ENCODE measurements at places on chromosomes 12 and 14.

GRCh38 chr12:131555197-131555846 is 155.6 kb upstream of the SFSWAP start:
- DNase-seq, result no peak

GRCh38 chr14:91387951-91388381 is 29.7 kb downstream of the CCDC88C start:
- no peak for DNase-seq

DNA sequence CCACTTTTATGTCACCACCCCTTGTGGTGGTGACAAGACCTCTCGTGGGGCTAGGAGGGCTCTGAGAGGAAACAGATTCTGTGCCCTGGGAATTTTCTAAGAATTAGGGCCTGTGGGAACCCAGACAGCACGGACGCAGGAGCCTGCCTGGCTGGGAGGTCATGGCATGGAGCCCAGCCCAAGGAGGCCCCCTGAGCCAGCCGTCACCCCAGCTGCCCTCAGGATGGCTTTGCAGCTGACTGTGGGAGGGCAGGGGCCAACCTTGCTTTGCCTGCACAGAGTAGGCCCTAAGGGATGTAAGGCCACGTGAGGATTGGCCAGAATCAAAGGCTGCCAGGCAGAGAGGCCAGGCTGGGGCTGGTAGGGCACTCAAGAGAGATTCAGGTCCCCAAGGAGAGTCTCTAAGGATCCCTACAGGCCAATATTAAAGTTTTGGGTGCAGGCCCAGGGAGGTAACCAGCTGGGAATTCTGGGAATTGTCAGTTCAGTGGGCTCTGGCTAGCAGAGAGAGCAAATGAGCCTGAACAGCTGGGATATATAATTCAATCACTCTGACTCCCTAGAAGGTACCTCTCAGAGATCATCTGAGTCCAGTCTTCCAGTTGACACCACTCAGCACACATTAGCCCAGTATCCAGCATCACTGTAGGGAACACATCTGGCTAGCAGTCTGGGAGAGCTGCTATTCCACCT is 6.4 kb downstream of the LTBP2 start:
- DNase-seq, result no peak

- DNase-seq, result no peak
Measured at GRCh38 chr12:23472329-23472971, 477.0 kb downstream of the SOX5 start.

DNA sequence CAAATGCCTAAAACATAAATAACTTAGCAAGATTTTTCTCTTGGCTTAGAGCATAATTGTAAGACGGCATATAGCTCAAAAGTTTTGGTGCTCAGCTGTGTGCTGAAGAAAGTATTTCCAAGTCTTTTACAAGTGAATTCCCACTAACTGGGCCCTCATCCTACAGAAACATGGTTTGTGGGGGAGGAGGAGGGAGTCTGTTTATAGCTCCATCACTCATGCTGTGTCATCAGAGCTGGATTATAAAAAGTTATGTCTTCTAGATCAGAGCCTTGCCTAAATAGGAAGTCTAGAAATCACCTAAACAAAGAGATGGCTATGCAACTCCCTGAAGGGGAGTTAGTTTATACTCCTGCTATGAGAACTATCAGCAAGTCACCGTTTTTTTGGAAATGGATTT is 65.9 kb upstream of the OTOGL start:
- peak; percentile 55 for DNase-seq

DNA sequence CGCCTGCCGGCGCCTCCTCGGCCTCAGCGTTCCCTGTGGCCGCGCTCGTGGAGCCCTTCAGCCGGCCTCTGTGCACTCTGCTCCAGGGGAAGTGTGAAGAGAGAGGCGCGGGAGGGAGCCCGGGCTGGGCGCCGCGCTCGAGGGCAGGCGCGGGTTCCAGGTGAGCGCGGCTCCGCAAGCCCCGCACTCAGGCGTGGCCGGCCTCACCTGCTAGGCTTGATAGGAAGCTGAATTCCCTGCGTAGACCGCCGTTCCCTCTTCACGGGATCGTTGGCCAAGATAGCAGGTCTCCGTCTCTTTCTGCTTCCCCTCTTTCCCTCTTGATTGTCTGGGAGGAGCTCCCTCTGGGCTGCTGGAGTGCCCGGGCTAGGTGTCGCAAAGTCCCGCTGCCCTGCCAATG is 89.7 kb downstream of the ASCL4 start:
- no peak for DNase-seq

DNA sequence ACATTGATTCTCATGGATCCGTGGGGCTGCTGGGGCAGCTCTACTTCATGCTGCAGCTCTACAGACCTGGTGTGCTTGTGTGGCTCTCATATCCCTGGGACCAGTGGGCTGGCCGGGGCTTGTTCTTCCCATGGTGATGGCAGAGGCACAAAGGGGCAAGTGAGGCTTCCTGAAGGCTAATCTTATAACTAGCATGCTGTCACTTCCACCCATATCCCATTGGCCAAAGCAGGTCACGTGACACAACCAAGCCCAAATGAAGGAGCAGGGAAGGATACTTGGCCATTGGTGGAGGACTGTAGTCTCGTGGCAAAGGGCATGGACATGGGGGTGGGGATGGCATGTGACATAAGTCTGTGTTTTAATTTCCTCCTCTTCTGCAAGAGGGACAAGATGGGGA is 9.9 kb downstream of the PLBD2 start:
- DNase-seq, result no peak

DNA sequence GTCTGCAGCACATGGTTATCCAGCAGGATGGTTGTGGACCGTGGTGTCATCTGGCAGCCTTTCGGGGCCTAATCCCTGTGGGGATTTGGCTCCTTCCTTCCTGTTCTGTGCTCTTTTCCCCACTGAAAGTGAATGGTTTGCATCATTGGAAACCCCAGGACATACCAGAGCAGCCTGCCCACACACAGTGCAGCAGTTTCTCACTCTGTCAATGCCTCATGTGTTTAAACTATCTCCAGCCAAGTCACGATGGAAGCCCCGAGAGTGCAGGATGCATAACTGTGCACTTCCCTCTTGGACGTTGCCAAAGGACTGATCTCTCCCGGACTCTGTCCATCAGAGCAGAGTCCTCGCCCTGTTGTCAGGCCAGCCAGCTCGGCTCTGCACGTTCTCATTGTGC is 29.0 kb upstream of the AMN start:
- peak; percentile 97 for DNase-seq

- DNase-seq, result no peak
Measured at GRCh38 chr12:121453629-121454028, 53.7 kb downstream of the RNF34 start.

DNA sequence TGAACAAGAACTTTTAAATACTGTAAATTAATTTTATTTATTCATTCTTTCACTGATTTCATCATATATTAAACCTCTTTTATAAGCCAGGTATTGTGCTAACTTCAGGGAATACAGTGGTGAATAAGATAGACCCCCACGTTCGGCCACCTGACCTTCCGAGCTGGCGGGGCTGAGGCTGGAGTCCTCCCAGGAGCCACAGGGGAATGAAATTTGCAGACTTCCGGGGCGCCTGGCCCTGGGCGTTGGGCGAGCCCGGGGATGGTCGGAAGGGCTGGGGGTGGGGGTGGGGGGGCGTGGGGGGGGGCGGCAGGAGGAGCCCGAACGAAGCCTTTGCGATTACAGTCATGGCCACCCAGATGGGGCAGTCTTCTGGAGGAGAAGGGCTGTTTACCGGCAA is 383.4 kb downstream of the PAWR start:
- DNase-seq, result no peak

- DNase-seq, result peak; percentile 69
Measured at GRCh38 chr12:31369712-31370521, 44.0 kb upstream of the SINHCAF start.

DNA sequence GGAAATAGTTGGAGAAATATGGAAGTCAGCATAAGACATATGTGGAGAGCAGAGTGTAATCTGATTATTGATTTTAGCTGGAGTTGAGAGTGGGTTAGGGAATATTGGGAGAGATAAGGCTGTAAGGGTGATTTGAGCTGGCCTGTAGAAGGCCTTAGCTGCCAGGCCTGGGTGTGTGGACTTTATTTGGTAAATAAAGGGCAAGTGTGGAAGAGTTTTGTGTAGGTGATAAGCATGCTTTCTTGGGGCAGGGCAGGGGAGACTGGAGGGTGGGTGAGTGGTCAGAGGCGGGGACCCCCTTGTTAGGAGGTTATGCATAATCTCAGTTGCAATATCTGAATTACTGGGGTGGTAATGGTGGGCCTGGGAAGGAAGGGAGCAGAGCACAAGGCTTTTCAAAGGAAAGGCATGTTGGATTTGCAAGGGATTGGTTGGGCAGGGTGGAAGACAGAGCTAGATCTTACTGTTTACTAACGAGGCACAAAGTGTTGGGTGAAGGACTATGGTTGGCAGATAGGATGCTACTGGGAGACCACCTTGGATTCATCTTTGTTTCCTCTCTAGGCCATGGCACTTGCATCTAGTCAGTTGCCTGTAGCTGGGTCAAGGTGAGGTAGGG is 5.5 kb downstream of the KHNYN start:
- DNase-seq, result no peak

GRCh38 chr12:54033980-54034784 is 1.3 kb downstream of the HOXC5 start:
- no peak for DNase-seq

DNA sequence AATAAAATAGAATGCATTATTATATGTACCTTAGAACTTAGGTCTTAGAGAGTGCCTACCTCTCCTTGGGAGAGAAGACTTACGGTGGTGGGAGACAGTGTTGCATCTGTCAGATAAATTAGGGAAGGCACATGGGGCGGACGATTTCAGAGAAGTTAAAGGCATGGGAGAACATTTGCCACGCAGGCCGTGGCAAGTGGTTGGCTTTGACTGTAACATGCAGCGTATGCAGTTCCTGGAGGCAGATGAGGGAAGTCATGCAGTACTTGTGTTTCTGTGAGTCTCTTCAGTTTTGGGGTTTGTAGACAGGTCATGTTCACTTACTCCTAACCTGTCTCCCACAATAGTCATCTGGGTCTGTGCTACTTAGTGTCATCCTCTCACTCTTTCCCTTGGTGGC is 43.6 kb downstream of the ETV6 start:
- DNase-seq, result no peak

GRCh38 chr12:62684570-62685295 is 218.1 kb downstream of the MON2 start:
- no peak for DNase-seq

- DNase-seq, result no peak
Measured at GRCh38 chr12:50999093-50999492, 27.1 kb downstream of the SLC11A2 start.

DNA sequence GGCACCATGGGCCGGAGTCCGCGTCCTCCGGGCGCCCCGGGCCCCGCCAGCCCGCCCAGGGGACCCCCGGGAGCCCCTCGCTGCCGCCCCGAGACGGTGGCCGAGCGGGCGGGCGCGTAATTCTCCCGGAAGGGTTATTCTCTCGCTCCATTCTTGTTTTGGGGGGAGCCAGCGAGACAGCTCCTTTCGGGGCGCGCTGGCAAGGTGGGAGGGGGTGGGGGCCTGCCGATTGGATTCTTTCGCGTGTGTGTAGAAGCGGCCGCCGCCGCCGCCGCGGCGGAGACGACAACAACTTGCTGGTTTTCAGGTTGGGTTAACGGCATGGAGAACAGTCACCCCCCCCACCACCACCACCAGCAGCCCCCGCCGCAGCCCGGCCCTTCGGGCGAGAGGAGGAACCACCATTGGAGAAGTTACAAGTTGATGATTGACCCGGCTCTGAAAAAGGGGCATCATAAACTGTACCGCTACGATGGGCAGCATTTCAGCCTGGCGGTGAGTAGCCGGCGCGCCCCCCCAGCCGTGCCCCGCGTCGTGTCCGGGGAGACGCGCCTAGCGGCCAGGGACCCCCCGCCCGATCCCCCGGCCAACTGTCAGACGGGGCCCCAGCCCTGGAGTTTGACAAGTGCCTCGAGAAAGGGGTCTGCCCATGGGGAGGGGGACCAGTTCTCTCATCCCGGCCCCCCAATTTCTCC is 755 bp downstream of the SETD1B start:
- DNase-seq, result no peak

DNA sequence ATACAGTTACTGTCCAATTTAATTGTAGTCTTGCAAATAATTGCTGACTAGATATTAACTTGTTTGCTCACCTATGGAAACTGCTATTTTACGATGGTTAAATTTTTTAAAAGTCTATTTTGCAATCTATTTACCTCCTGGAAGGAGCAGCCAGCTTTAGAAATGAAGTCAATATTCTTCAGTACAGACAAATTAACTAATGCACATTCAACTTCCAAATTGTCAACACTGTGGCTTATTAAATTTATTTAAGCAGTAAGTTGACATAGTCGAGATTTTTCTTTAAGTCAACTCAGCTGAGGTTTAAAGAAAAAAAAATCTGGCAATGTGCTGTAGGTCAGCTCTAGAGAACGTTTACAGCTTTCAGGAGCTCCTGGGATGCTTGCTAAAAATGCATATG is 221.2 kb downstream of the SSPN start:
- DNase-seq, result no peak

GRCh38 chr12:57149245-57149900 is 2.0 kb upstream of the LRP1-AS start:
- DNase-seq, result peak; percentile 82

DNA sequence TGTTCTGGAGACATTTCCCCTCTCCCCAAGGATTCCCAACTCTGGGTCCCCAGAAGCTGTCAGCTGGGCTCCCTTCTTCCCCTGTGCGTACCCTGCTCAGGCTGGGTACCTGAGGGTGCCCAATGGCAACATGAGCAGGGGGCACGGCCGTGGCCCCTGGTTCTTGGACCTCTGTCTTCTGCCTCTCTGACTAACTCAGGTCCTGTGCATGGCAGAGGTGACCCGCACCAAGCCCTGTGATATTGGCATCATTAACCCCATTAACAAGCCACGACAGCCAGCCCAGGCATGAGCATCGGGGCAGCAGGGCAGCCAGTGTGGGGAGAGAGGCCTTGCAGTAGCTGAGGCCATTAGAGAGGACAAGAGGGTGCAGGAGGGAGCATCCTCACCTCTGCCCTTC is 28.4 kb downstream of the RTL1 start:
- no peak for DNase-seq
